ENCODE measurements at places on chromosomes 7 and 10.

DNA sequence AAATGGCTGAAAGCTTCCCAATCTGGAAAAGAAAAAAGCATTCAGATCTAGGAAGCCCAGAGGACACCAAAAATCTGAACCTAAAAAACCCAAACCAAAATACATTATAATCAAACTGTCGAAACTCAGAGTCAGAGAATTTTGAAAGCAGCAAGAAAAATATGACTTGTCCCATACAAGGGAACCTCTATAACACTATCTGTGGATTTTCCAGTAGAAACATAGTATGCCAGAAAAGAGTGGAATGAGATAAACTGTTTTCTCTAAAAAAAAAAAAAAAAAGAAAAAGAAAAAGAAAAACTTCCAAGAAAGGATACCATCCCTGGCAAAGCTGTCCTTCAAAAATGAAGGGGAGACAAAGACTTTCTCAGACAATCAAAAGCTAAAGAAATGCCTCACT is 179.0 kb downstream of the POM121L12 start:
- DNase-seq = no peak

DNA sequence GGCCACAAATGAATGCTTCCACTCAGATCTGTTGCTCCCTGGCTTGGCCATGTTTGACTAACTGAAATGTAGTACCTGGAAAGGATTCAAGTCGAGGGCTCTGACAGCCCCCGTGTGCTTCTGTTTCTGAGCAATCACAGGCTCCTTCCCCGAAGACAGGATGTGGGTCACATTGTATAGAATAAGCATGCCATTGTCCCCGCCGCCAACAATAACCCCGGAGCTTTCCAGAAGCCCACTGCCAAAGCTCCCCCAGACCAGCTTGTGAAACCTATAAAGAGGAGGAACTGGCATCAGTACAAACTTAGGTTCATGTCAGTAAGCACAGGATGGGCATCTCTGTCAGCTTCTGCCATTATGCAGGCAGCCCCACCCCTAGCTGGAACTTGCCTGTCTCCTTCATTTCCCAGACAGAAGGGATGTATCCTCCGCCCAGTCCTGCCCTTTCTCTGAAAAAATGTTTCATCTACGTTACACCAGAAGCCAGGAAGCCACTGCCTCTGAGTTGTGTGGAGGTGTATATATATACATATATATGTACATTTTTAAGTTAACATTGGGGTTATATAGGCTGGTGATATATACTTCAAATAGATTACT is 10.3 kb downstream of the SEC31B start:
- no peak for DNase-seq

- DNase-seq = no peak
Observed at GRCh38 chr7:90250601-90251303, 5.8 kb downstream of the CFAP69 start.

- no peak for DNase-seq
Observed at GRCh38 chr7:96118449-96119001, 203.4 kb downstream of the SLC25A13 start.

DNA sequence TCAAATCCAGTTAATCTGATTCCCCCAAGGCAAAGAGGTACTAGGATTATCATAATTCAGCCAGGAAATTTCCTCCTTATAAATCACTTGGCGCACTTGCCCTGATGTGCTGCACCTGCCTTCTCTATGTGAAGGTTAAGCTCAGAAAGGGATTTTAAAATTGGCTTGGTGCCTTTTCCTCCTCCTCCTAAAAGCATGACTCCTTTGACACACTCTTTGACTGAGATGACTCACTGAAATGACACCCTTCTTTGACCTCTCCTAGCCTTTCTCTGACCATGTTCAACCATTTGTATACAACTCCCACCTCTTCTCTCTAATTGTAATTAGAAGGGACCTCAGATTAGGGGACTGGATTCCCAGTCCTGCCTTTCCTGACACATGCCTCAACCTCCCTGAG is 46.5 kb downstream of the ABLIM1 start:
- DNase-seq = no peak

DNA sequence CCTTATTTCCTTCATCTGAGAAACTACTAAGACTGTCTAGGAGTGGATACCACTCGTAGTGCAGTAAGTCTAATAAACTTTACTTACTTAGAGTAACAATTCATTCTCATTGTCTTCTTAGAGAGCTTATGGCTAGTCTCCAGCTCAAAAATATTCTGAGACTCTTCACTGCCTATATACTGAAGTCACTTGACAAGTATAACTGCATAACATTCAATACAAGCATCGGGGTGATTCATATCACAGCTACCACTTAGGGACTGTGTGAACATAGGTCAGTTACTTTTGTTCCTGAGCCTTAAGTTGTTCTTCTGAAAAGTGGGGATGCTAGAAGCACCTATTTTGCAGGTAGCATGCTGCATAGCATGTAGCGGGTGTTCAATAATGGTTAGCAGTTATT is 111.0 kb downstream of the HTR7 start:
- DNase-seq = no peak

- DNase-seq = no peak
Observed at GRCh38 chr10:29728541-29729049, 93.8 kb upstream of the SVIL start.

DNA sequence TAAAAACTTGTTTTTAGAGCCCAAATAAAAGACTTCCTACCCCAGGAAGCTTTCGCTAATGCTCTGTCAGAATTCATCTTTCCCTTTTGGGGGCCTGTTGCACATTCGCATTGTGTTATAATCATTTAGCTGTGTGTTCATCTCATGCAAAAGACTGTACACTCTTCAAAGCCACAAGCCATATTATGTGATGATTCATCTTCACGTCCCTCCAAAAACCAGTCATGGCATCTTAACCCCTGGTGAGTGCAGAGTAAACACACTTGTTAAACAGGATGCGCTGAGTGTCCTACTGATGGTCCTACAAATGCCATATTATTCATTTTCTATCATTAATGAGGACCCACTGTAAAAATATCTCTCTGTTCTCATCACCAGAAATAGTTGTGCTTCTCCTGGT is 235.4 kb downstream of the KIAA1217 start:
- no peak for DNase-seq

DNA sequence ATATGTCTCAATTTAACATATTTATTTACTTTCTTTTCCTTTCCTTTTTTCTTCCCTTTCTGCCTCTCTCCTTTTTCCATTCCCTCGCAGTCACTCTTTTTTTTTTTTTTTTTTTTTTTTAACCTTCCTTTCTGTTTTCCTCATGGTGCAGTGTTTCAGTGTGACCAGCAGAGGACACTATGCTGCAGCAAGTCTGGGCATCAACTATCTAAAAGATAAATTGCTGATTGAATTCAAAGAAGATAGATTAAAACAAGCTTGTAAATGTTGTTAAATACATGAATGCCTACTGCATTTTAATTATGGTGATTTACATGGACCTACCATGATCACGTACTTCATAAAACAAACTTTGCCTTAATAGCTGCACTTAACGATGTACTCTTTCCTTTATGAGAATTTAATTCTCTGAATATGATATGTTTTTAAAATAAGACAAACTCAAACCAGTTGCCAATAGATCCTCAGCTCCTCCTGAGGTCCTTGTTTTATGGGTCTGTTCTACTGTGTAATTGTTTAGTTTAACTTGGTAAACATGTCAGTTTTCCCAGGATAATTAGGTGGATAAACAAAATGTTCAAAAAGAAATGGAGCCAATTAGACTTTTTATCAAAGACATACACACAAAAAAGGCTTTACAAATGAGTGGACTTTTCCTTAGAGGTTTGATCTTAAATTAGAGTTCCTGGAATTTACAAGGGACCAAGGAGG is 101.0 kb upstream of the AGR3 start:
- no peak for DNase-seq

- DNase-seq = no peak
Observed at GRCh38 chr7:21299766-21300165, 128.1 kb upstream of the SP4 start.
